ENCODE measurements at places on chromosomes 16 and 17.

DNA sequence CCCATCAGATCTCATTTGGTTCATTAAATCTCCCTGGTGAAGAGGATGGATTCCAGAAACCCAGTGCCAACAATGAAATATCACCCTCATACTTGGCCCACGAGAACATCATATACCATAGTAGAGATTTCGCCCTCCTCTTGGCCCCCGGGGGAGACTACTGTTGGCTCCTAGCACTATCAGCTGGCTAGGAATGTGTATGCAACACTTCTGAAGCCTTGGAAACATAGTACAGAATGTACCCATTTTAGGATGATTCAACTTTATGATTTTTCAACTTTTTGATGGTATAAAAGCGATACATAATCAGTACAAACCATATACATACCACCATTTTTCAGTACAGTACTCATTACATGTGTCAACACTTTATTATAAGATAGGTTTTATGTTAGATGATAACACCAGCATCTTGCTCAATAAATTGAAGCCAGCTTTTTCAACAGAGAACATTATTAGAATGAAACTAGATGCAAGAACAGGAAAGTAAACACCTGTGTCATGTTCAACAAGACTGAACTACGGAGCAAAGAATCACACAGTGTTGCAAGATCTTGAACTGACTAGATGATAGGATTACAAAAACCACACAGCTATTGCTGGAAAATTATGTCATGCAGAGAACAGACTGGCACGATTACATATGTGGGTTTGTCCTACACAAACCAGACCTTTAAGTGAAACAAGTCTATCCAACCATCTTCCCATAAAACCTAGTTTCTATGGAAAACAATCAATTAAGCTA is 17.2 kb downstream of the RSL1D1 start:
- no peak for DNase-seq

- DNase-seq = no peak
Measured at GRCh38 chr16:50247123-50247905, 19.0 kb upstream of the ADCY7 start.

DNA sequence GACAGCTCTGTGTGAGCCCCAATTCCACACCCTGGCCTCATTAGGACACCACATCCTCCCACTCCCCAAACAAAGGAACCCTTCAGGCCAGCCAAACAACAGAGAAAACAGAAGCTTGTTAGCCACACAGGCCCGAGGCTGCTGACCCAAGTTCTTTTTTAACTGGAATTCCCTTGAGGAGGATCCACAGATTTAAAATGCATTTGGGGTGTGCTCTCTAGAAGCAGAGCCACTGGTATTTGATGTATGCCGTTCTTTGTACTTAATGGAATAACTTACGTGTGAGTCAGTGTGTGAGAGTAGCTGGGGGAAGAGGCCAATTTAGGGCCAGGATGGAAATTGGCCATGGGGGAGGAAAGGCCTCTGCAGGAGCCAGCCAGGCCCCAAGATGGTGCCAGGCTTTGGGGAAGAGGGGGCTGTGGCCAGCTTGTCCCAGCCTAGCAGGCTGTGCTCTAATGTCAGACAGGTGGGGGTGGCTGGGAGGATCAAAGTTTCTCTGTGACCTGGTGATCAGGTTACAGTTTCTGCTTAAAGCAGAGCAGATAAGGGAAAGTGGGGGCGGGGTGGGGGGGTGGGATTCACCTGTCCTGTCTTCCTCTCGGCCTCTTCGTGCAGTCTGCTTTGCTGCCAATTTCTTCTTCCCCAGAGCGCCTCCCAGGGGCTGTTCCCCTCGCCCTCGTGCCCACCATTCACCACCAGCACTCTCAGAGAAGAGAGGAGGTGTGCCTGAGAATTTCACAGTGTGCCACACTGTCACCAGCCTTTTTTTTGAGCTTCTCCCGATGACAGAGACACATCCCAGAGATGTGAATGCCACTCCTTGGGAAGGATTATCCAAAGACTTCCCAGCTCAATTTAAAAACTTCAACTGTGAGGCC is 50.8 kb downstream of the TOM1L2 start:
- DNase-seq = no peak

- no peak for DNase-seq
Measured at GRCh38 chr17:27664606-27664965, 33.6 kb downstream of the LGALS9 start.

DNA sequence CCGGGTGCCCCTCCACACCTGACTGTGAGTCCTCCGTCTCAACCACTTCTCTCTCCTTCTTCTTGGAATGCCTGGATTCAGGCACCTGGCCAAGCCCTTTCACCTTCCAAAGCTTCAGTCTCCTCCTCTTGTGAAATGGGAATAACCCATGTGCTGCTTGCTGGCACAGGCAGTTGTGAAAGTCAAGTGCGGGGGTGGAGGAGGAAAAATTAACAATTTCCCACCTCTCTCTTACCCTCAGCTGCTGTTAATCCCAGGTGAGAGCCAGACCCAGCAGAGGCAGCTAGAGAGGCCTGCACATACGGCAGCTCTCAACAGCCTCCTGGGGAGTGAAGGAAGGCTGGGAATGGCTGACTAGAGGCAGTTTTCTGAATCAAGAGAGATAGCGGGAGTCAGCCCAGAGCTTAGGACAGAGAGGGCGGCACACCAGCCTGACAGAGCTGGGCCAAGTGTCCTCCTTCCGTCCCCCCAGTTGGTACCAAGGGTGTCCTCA is 77.9 kb upstream of the LGALS9 start:
- no peak for DNase-seq

- DNase-seq = no peak
Measured at GRCh38 chr16:61887903-61888302, 148.3 kb downstream of the CDH8 start.

DNA sequence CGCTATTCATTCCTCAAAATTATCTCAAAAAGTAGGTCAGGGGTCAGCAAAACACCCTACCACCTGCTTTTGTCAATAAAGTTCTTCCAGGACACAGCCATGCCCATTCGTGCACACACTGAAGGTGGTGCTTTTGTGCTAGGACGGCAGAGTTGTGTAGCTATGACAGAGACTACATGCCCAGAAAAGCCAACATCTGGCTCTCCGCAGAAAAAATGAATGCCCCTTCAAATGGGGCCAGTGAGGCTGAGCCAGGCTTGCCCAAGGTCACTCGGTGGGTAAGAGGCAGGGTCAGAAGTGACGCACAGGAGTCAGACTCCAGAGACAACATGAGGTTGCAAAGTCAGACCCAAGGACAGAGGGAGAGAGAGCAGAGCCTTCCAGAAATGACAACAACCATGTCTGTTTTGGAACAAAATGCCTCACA is 200.1 kb downstream of the XYLT1 start:
- DNase-seq = no peak

GRCh38 chr17:81288715-81289114 is 6.4 kb downstream of the SLC38A10 start:
- no peak for DNase-seq

DNA sequence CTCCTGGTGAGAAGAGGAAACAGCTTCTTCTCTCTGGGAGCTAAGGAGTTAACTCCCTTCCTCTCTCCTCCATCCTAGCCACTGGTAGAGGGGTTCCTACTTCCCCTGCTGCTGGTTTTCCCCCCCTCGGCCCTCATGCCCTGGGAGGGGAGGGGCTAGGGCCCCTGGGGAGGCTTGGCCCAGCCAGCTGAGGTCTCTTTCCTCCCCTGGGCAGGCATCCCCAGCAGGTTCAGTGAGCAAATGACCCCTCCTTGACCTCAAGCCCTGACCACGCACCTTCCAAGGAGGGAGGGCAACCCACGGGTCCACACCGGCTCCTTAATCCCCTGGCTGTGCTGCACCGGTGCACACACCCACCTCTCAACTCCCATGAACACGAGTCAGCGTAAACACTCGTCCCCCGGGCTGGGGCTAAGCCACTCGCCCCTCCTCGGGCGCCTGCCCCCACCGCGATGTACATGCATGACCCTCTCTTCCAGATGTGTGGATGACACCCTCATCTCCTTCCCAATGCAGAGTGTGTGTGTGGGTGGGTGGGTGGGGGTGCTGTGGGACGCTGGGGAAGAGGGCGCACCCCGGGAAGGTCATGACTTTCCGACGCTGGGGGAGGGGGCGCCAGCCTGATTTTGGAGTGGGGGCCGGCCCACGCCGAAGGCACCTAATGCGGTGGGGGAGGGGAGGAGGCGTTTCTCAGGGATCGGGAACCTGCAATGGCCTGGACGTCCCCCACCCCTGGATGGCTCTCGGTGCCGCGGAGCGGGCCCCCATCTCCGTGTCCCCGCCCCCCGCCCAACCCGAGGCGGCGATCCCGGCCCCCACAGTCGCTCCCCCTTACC is 33.7 kb downstream of the SRCIN1 start:
- no peak for DNase-seq

DNA sequence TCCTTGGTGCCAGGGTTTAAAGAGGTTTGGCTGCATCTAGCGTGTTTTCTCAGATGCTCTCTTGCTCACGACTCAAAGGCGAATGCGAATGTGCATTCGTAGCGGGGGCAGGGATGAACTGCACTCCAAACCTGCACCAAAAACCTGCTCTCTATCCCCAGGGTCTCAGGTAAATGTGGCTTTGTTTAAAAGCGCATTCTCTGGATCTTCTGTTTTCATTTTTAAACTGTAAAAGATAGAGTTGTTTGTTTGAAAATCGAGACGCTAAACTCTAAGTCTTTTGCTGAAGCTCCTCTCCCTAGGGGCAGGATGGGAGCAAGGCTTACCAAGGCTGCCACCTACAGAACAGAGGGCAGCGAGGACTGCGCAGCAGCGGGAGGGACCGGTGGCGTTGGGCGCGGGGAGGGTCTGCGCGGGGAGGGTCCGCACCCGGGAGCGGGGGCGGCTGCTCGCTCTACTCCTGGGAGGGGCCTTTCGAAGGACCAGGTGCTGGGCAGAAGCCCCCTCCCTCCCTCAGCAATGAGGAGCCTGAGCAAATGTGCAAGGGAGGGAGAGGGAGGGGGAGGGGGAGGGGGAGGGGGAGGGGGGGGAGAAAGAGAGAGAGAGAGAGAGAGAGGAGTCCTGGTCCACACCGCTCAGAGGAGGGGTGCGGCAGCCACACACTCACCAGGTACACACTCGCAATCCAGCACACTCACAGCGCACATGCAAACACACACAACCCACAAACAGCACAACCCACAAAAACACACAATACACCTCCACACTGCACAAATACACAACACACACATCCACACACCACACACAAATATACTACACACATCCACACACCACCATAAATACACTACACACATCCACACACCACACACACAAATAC is 142.8 kb downstream of the GRIN2A start:
- DNase-seq = no peak

- no peak for DNase-seq
Measured at GRCh38 chr17:48113201-48113676, 5.7 kb downstream of the SNX11 start.

GRCh38 chr17:5788266-5788900 is 204.1 kb upstream of the NLRP1 start:
- no peak for DNase-seq

- no peak for DNase-seq
Measured at GRCh38 chr16:52727849-52728248, 180.9 kb upstream of the TOX3 start.

- DNase-seq = peak; percentile 71
Measured at GRCh38 chr17:49571283-49571682, 4.4 kb upstream of the NXPH3 start.

DNA sequence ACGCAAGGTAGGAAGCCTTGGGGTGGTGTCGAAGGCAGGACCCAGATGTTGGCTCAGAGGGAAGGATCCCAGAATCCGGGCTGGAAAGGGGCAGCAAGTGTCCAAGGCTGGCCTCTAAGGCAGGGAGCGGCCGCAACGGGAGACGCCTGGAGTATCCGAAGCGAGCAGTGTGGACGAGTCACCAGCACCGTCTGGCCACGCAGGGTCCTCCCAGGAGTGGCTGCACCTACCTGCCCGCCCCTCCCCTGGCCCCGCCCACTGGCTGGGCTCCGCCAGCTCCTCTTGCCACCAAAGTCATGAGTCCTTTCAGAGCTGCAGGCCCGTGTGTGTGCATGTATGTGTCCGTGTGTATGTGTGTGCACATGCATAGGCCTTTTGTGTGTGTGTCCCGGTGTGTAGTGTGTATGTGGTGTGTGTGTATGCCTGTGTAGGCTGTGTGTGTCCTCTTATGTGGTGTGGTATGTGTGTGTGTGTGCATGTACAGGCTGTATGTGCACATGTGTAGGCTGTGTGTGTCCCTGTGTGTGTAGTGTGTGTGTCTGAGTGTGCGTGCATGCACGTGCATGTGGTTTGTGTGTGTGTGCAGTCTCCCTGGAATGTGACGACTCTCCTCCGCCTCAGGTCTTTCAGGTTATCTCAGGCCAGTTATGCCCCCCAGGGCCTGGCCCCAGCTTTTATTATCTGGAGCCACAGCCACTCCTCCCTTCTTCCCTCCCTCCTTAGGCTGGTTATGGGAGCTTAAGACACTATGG is at the start of gene PRSS8:
Gene PRSS8 (minus strand): TSS at position 193 of the 752 bp plus-strand sequence. CDS start 229 bp downstream, outside the sequence.
- DNase-seq = peak; percentile 68

DNA sequence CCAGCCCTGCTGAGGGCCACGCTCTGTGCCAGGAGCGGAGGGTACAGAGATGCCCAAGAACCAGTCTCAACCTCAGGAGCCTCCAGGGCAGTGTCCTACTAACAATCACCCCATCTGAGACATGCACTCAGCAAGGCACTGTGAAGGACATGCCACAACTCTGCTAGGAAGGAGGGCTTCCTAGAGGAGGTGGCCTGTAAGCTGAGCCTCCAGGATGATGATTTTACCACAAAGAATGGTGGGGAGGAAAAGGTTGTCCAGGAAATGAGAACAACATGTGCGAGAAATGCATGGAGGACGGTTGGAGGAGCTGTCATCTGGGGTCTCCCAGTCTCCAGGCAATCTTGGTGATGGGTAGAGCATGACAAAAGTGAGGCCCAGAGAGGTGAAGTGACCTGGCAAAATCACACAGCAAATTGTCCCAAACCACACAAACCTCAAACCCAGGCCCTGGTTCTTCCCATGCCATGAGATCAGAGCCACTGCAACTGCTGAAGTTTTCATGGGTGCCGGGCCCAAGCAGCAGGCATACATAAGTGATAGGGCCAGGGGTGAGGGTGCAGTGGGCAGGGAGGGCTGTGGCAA is 30.5 kb downstream of the CNGB1 start:
- no peak for DNase-seq

DNA sequence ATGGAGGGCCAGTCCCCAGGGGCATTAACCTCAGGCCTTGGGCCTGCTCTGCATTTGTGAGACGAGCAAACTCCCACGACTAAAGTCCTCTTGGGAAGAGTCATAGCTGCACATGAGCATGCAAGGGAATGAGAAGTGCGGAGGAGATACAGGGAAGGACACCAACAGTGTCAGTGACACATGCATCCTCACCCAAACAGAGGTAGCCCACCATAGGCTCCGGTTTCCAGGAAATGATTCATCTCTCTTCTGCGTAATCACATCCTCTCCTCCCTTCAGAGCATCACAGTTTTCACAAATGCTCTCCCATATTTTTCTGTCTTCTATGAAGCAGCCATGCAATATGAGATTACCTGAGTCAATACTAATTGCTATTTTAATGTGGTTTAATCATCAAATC is 725.7 kb upstream of the GOT2 start:
- no peak for DNase-seq

GRCh38 chr17:57135026-57135788 is 50.2 kb downstream of the AKAP1 start:
- DNase-seq = no peak

Data from coronary artery (tissue), 2 donors.